ENCODE measurements at places on chromosomes 6 and 20.

GRCh38 chr20:14498772-14499171, 161.4 kb upstream of the FLRT3 start:
- DNase-seq = peak; percentile 29

- DNase-seq = no peak
Observed at GRCh38 chr6:50030777-50031562, 9.2 kb upstream of the DEFB110 start.

DNA sequence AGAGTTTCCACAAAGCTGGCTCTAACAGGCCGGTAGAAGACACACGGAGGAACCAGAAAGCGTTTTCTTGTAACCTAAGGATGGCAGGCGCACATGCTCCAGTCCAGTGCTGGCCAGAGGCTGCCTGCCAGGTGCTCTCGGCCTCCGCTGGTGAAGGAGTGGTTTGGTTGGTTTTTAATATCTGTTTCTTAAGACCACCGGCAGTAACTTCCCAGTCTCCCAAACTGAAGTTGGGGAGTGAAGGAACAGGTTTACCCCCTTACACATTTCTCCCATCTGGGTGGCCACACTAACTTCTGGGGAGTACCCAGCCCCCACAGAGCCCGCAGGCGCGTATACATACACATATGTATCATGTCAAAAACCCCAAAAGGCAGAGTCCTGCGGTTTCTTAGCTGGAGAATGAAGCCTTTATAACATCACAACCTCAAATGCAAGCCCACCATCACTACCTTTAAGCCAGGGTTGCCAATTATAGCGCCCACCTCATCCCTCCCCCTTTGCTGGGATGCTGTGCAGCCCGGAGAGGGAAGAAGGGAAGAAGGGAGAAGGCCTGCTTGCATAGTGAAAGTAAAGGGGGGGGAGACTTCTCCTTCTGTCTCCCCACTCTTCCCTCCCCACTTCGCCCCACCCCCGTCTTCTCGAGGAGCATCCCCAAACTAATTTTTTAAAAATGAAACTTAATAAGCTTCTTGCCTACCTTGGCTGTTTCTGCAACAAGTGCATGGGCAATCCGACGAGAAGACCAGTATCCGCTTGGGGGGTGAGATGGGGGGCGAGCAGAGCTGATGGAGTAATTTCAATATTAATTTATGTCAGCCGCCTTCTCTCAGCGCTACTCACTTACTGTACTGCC, 1.0 kb downstream of the TRERF1 start:
- no peak for DNase-seq

DNA sequence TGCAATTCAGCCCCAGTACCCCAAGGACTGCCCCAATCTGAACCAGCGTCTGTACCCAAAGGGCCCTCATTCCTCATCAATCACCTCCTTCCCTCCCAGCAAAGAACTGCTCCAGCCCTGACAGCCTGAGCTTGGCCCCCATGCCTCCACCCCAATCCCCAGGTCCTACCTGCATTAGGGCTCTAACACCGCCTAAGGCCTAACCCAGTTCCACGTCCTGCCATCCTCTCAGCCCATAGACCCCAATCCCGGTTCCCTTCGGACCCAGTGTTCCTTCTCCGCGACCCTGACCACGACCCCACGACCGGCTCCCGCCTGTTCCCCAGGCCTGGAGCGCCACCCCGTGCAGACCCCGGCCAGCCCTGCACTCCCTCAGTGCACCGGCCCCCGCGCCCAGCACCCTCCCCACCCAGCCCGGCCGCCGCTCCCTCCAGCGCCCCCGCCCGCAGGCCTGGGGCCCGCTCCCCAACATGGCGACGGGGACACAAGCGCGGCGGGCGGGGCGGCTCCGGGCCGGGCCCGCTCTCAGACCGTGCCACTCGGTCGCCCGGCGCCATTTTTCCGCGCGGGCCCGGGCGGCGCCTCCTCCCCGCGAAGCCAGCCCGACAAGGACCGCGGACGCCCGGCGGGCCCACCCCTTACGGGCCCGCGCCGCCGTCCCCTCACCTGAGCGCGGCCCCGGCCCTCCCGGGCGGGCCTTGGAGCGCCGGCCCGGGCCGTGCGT, 483 bp downstream of the NCOA6 start:
- peak; percentile 58 for DNase-seq

DNA sequence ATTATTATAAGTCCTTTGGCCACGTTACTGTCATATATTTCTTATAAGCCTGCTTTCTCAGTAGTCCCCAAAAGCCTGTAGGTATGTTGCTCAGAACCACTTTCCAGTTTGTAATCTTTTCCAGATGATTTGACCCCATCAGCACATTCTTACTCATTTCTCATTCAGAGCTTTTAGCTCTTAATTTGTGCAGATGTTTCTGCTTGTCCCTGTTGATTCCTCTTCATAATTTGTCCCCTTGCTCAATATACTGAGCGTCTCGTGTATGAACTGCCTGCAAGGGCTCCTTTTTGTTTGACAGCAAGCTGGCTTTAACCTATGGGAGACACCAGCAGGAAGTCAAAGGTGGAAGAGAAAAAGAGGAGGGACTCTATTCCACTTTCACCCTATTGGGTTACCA, 733.8 kb upstream of the GJE1 start:
- DNase-seq = peak; percentile 40

- DNase-seq = no peak
Observed at GRCh38 chr6:33860006-33860405, 56.2 kb upstream of the MLN start.

GRCh38 chr20:50450493-50450826, 59.7 kb upstream of the PTPN1 start:
- no peak for DNase-seq

- no peak for DNase-seq
Observed at GRCh38 chr20:6067763-6068318, 14.0 kb upstream of the LRRN4 start.

- DNase-seq = no peak
Observed at GRCh38 chr6:136696238-136696637, 96.0 kb downstream of the MAP3K5 start.

DNA sequence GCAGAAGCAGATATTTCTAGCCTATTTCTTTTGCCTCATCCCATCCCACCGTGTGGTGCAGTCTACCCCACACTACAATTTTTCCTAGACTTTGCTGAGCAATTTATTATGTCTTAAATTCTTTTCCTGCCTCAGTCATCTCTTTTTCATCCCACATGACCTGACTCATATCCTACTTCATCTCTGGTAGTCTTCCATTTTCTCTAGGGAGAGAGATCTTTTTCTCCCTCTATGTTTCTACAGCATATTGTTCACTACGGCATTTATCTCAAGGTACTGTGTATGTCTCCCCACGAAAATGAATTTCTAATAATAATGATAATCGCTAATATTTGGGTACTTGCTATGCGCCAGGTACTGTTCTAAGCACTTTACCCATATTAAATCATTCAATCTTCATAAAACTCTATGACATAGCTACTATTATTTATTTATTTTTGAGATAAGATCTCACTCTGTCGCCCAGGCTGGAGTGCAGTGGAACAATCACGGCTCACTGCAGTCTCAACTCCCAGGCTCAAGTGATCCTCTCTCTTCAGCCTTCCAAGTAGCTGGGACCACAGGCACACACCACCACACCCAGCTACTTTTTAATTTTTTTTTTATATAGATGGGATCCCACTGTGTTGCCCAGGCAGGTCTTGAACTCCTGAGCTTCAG, 15.6 kb downstream of the PDSS2 start:
- DNase-seq = peak; percentile 28

DNA sequence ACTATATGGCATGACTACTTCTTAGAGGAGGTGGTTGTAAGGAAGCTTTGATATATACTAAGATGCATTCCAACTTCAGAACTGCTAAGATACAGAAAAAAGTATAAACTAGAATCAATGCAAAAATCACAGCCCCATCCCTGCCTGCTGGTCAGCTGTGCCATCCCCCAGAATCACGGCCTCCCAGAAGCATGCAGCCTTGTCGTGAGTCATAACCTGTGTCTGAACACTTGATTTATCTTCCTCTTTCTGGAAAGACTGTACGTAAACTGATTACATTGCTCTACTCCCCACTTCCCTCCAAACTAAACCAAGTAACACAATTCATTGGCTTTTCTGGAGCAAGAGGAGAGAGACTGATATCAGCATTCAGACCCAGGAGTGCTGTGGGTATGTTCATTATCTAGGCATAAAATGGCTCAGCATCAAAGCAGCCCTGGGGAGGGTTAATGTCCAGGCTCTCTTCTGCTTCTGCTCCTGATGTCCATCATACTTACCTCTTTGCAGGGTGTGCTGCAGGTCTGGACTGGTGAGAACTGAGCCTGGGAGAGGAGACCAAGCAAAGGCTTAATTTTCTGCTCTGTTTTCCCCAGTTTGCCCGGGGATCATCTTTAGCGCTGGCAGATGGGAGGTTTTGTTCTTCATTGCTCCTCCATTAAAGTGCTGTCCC, 18.4 kb downstream of the SCP2D1 start:
- DNase-seq = no peak

GRCh38 chr6:161216616-161217205, 57.1 kb downstream of the AGPAT4 start:
- no peak for DNase-seq

DNA sequence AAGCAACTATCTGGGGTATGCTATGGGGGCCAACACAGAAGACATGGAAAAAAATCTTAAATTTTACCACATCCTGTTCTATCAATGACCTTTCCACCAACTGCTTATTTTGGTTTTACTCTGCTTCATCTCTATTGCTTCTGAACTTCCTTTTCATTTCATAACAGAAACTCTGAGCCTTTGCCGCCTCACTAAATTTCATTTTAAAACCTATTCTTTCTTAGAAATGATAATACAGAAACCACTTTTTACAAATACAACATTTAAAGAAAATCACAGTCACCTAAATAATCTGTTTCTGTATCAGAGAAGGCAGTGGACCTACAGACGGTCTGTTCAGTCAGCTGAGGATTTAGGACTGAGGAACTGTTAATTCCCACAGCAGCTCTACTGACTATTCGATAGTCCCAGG, 117.5 kb downstream of the KCNQ5 start:
- no peak for DNase-seq

DNA sequence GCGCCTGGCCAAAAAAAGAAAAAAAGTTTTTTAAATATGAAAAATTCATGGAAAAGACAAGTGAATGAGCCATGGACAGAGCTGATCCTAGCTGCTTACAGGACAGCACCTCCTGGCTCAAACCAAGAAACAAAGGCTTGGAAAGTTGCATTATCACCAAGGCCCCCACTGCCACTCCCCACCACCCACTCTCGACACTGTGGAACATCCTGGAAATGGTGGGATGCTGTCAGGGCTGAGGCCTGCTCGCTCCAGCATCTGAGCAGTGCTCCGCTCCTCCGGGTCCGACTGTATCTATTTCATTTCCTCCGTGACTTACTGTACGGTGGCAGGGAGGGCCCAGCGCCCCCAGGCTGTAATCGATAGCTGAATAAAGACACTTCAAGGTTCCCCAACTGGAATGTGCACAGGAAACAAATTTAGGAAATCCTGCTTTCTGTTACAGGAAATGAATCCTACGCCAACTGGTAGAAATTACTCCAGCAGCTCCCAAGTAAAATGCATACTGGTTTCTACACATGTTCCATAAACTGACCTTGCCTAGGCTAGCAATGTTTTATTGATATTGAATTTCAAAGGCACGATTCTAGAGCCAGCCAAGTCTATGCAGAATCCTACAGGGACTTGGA, 109.5 kb upstream of the NFATC2 start:
- no peak for DNase-seq

- peak; percentile 42 for DNase-seq
Observed at GRCh38 chr6:79833264-79833963, 113.9 kb downstream of the ELOVL4 start.

DNA sequence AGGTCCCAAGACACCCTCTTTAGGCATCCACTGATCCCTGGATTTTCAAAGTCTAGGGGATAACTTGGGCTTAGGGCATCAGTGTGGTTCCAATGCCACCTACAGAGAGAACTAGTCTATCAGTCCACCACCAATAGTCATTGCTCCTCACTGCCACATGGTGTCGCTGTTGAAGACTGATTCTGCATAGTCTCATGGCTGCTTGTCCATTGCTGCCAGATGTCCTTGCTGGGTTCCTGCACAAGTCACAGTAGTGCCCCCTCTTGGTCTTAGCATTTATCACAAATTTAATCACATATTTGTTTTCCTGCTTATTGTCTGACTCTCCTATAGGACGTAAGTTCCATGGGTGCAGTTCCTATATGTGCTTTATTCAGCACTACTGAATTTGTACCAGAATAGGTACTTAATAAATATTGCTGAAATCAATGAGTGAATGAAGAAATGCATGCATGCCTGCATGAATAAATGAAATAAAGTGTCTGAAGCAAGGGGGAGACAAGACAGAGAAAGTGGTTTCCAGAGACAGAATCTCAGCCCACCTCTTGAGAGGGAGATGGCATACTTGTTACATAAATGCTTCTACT, 45.9 kb upstream of the RALY start:
- DNase-seq = peak; percentile 32

- peak; percentile 88 for DNase-seq
Observed at GRCh38 chr6:16681260-16681873, 79.9 kb downstream of the ATXN1 start.

- DNase-seq = peak; percentile 84
Observed at GRCh38 chr6:82022614-82023129, 224.9 kb downstream of the IBTK start.

DNA sequence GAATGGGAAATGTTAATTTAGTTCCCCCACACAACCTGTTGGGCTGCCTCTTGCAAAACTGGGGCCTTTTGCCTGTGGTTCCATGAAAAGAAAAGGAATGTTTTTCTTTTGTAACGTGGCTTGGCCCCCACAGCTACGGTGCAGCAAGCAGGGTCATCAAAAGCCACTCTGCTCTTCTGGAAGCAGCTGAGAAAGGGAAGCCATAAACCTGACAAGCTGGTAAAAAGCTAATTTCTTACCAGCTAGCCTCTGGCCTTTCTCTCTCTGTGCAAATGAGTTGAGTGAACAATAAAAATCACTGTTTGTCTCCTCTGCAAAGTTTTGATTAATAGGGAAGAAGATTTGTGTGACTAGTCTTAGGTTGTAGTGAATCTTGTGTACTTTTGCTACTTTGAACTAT, 23.5 kb upstream of the NOTCH4 start:
- DNase-seq = no peak

- DNase-seq = peak; percentile 96
Observed at GRCh38 chr6:82144852-82145340, 102.6 kb downstream of the IBTK start.

GRCh38 chr20:7503501-7503900, 436.8 kb downstream of the HAO1 start:
- no peak for DNase-seq

- peak; percentile 98 for DNase-seq
Observed at GRCh38 chr20:50312682-50313521, 122.3 kb downstream of the CEBPB start.

- no peak for DNase-seq
Observed at GRCh38 chr6:31352310-31352682, 4.7 kb downstream of the HLA-B start.

DNA sequence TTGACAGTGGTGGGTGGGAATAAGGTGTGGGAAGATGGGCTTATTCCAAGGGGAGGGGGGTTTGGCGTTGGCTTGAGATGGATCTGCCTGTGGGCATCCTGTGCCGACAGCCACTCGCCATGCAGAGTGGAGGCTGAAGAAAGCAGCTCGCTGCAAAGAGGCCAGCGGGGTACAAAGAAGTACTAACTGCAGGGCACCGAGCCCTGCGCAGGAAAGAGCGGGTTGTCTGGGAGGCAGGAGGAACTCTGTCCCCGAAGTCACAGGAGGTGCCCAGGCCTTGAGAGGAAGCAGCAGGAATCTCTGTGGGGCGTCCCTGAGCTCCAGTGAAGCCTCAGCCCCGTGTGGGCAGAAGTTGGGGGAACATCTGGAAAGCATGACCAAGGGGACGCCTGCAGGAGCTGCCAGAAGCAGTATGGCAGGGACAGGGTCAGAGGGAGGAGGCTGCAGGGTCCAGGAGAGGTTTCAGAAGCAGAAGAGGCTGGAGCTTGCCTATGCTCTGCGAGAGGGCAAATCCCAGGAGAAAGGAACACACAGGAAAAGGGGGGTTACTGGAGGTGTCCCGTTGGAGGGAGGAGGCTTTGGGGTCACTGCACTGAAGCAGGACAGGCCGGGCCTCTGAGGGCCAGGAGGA, 77.2 kb downstream of the THBS2 start:
- no peak for DNase-seq
